Activated CD4-positive, CD25-positive, alpha-beta regulatory T cell treated with anti-CD3 and anti-CD28 coated beads, Interleukin-2, amount 50 U/mL, for 16 hours (primary cell): ENCODE measurements at places on chromosomes 1 and 21.

DNA sequence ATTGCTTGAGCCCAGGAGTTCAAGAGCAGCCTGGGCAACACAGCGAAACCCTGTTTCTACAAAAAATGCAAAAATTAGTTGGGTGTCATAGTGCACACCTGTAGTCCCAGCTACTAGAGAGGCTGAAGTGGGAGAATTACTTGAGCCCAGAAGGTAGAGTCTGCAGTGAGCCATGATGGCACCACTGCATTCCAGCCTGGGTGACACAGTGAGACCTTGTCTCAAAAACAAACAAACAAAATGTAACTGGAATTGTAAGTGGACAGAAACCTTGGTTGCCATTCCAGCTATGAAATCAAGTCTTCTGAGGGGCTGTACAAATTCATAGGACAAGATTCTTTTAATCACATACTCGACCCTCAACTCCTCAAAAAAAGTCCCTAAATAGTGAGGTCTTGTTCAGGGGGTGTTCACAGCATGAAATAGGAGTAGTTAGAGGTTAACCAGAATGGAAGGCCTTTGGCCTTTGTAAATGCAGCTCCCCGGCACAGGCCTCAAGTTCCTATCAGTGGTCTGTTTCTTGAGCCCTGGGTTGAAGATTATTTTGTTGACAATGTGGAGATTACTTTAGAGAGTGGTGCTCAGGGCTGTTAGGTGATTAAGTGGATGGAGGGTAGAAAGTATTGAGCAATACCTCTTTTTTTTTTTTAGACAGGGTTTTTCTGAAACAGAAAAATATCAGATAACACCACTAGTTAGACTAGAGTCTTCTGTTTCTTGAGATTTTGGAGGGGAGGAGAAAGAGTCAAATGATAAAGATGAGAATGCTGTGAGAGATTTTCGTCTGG lies 138.7 kb upstream of the ZNF648 start:
- DNase-seq: no peak

- DNase-seq: no peak
These were observed 3.3 kb upstream of the SSBP3 start for GRCh38 chr1:54409156-54410142.

- DNase-seq: no peak
These were observed 23.6 kb upstream of the DNM3 start for GRCh38 chr1:171817511-171818265.

DNA sequence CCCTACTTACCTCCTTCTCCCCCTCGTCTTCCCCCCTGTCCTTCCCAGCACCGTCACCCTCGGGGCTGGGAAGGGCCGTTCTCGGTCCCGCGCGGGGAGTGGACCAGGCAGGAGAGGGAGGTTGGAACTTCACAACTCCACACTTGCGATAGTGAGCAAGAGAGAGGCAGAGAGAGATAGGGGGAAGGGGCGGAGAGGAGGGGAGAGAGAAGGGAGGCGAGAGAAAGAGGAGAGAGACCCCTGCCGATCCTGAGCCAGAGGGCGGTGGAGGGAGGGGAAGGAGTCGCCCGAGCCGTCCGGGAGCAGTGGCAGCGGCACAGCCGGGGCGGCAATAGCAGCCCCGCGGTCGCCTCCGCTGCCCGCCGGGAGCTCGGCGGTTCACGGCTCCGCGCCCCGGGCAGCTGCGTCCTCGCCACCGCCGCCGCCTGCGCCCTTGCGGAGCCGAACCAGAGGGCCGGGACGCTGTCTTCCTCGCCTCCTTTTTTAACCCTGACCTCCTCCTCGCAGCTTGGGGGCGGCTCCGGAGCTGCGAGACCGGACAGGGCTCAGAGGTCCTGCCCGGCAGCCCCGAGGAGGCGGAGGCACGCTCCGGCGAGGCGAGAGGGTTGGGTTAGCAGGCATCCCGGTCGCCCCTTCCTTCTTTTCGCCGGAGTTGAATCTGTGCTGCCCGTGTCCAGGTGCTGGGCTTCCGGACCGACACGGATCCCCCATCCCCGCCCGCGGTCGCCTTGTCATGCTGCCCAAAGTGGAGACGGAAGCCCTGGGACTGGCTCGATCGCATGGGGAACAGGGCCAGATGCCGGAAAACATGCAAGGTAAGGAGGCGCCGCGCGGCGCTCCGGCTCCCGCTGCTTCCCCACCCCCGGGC lies 11.7 kb downstream of the NR5A2 start:
- no peak for DNase-seq

GRCh38 chr1:224820341-224820740 lies 109.1 kb upstream of the DNAH14 start:
- DNase-seq: no peak

DNA sequence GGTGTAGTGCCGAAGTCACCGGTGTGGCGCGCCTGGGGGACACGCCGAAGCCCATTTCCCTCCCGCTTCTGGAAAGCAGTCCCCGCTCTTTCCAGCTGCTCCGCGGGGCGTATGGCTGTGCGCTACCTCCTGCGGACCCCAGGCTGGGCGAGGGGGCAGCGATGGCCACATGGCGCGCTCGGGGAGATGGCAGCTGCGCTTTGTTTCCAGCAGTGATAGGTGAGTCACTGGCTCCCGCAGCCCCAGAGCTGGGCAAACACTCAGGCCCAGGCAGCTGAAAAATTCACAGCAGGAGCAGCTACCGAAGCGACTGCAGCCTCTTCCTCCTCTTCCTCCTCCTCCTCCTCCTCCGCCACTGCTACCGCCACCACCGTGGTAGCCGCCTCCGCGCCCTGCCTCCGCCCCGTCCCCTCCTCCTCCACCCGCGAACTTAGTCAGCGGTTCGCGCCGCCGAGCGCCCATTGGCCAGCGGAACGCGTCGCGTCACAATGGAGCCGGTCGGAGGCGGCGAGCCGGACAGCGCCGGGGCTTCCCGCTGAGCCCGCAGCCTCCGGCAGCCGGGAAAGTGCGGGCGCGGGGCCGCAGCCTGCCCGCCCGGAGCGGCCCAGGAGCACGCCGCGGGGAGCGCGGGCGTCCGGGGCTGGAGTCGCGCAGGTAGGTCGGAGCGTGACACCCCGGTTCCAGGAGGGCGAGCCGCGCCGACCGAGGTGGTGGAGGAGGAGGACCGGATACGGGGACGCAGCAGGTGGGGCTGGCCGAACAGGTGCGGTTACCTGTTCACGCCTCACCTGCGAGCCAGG lies at the start of gene LRRC8B:
Gene LRRC8B (plus strand): TSS at position 461 of the 800 bp plus-strand sequence. CDS start 57,822 bp downstream, outside the sequence.
- peak; percentile 77 for DNase-seq

DNA sequence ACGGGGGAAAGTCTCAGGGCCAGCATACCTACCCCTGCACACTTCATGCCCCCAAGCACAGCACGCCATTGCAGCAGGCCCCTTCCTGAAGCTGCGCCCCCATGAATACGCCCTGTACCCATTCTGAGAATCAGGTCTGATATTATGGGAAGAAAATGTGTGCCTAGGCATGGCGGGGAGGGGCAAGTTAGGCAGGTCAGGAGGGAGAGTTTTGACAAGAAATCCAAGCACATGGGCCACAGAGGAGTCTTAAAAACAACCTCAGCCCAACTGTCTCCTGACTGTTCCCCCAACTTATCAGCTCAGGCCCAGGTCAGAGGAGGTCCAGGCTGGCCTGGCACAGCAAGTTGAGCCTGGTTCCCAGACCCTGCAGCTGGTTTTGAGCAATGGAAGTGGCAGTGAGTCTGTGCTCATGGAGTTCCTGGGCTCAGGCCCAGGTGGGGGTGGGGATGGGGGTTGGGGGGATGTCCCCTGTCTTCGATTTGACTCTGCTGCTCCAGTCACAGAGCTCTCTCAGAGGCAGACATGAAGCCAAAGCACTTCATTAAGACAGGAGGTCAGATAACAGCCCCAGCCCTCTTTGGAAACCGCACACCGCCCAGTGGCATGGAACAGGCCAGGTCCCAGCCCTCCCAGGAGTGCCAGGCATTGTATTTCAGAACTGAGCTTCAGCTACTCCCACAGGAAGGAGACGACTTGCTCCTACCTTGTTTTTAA lies 20.6 kb upstream of the BCAR3 start:
- DNase-seq: no peak

GRCh38 chr1:45498279-45498678 lies 1.6 kb downstream of the CCDC163 start:
- no peak for DNase-seq

GRCh38 chr1:68528243-68528642 lies 31.4 kb upstream of the DEPDC1 start:
- no peak for DNase-seq

DNA sequence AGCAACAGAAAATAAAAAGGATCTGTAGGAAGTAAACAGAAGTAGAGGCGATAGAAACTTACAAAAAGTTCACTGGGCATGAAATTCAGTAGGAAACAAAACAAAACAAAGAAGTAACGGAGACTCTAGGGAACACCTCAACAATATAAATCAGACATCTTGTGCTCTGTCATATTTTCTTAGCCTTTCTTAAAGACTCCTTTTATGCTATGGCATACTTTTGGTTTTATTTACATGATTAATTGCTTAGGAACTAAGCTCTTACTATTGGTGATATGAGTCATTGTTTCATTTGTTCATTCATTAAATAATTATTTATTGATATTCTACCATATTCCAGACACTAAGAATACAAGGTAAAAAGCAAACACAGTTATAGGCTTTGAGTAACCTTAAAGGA lies 126.6 kb downstream of the KCNT2 start:
- DNase-seq: no peak

- DNase-seq: no peak
These were observed 21.6 kb upstream of the SSX2IP start for GRCh38 chr1:84711869-84712268.

DNA sequence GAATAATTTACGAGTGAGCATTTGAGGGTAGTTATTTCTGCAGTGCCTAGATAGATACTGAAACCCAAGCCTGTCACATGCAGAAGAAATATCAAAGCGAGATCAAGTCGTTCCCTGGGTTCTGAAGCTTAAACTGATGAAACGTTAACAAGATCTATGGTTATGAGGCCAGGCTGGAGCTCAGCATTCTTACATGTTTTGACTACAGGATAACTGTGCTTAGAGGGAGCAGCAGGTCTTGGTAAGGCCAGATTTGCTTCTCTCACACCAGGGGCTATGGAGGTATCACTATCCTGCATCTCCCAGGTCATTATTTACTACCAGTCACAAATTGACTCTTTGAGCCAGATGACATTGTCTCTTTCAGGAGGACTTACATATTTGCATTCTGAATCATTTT lies 1401.4 kb upstream of the PRMT6 start:
- DNase-seq: no peak

DNA sequence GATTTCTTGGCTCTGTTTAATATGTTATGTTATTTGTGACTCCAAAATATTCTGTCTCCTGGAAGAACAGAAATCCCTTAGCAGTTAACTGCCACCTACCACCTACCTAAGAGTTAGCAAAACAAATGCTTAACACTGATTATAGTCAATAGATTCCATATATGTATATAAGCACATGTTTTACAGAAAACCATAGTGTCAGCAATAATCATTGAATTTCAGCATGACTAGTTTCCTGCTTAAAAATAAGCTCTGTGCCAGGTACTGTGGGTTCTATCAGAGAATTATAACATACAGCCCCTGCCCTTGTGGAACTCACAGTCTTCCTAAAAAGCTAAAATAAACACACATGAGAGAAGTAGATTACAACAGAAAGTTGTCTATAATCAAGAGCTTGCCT lies 561.9 kb upstream of the CAMK1G start:
- no peak for DNase-seq

GRCh38 chr1:107243461-107243860 lies 102.6 kb downstream of the NTNG1 start:
- no peak for DNase-seq

DNA sequence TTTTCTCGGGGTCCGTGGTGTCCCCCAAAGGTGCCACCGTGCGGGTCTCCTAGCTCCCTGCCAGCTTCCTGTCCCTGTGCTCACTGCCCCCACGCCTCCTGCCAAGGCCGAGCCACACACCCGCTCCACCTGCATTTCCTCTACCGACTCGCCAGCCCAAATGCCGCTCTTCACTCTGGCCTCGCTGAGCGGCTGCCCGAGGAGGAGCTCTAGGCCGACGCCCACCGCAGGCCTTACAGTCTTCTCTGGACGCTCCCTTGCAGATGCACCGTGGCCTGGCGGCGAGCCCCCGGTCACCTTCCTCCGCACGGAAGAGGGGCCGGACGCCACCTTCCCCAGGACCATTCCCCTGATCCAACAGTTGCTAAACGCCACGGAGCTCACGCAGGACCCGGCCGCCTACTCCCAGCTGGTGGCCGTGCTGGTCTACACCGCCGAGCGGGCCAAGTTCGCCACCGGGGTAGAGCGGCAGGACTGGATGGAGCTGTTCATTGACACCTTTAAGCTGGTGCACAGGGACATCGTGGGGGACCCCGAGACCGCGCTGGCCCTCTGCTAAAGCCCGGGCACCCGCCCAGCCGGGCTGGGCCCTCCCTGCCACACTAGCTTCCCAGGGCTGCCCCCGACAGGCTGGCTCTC lies 26.3 kb downstream of the FTCD start:
- no peak for DNase-seq

DNA sequence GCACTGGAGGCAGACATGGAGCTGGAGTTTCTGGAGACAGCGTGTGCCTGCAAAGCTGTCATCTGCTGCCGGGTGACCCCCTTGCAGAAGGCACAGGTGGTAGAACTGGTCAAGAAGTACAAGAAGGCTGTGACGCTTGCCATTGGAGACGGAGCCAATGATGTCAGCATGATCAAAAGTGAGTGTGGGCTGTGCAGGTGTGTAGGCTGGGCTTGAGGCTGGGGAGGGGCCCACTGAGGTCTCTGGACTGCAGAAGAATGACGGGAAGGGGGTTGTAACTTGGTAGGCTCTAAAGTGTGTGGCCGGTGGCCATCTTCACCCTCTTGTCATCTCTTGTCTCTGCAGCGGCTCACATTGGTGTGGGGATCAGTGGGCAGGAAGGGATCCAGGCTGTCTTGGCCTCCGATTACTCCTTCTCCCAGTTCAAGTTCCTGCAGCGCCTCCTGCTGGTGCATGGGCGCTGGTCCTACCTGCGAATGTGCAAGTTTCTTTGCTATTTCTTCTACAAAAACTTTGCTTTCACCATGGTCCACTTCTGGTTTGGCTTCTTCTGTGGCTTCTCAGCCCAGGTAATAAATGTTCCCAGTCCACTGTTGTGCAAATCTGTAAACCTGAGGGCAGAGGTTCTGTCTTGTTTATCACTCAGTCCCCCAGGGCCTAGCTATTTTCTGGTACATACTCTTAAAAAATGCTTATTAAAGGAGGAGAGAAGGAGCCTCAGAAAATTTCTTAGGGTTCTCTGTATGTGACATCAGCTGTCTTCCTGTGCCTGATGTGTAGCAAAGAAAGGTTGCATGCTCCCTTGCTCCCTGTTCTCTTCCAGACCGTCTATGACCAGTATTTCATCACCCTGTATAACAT lies 19.9 kb downstream of the ATP8B2 start:
- peak; percentile 56 for DNase-seq

DNA sequence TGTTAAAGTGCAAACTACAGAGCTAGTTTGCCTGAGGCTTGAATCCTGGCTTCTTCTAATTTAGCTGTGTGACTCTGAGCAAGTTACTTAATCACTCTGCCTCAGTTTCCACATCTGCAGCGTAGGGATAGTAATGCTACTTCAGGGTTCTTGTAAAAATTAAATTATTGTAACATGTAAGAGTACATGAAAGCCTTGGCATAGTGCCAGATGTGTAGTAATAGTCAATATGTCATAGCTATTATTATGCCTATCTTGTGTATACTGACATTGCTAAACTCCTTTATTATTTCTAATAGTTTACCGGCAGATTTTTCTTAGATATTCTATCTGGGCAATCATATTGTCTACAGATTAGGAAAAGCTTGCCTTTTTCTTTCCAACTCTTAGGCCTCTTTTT lies 6.8 kb upstream of the TADA1 start:
- DNase-seq: no peak
